Common myeloid progenitor, CD34-positive (primary cell): ENCODE measurements at places on chromosomes 11 and 22.
A peak's percentile ranks its signal among the peaks of the same experiment; 100 is the strongest.

- DNase-seq = no peak
Observed at GRCh38 chr11:95084509-95084908, 5.1 kb upstream of the ENDOD1 start.

GRCh38 chr11:120546312-120547205, 35.0 kb downstream of the GRIK4 start:
- DNase-seq = no peak

DNA sequence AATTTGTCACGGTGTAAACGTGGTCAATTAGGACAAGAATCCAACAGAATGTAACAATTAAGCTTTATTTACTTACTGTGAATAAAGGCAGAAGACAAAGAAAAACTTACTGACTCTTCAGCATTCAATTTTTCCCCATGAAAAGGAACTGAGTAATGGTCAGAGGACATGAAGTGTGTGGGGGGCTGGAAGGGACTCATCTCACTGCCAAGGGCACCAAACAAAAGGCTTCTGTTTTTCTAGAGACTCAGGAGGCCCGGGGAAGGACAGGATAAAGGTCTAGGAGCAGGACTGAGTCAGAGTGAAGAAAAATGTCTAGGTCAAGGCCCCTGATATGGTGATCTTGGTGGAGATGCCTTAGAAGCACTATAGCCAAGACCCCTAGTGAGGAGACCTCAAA, 564.2 kb upstream of the ANO5 start:
- DNase-seq = no peak

DNA sequence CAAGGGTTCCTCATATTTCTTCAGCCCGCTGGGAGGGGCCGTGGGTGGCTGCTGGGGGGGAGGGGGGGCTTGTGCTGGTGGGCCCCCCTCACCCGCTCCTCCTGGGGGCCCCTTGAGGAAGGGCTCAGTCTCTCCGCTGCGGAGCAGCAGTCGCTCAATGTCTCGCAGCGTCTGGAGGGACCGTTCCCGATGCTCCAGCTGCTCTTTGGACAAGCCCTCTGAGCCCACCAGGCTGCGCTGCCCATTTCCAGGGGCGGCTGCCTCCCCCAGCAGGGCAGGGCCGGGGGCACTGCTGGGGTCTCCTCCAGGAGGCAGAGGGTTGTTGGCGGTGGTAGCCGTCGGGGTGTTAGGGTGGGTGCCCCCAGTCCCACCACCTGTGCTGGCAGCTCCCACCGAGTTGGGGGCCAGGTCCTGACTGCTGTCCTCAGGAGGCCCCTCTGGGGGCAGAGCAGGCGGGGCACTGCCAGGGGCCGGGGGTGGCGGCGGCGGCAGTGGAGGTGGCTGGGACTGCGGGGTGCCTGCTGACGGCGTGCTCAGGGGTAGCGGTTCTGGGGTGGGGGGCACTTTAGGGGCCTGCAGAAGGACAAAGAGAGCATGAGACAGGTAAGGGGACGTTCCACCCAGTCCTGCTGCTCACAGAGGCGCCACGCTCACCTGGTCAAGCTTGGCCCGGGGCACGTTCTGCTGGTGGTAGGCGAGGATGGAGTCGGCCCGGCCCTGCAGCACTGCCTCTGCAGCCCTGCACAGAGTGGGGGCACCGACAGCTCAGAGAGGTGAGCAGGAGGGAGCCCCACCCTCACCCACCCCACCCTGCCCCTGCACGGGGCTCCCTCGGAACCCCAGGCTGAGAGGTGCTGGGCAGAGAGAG, 18.9 kb downstream of the CXCR5 start:
- DNase-seq = no peak

- DNase-seq = no peak
Observed at GRCh38 chr11:36247493-36247892, 41.7 kb downstream of the COMMD9 start.

- no peak for DNase-seq
Observed at GRCh38 chr11:11261629-11262028, 91.4 kb downstream of the CSNK2A3 start.

- DNase-seq = no peak
Observed at GRCh38 chr22:39405346-39406085, 5.9 kb downstream of the TAB1 start.

GRCh38 chr22:25203082-25203481, 3.4 kb downstream of the CRYBB3 start:
- DNase-seq = no peak

DNA sequence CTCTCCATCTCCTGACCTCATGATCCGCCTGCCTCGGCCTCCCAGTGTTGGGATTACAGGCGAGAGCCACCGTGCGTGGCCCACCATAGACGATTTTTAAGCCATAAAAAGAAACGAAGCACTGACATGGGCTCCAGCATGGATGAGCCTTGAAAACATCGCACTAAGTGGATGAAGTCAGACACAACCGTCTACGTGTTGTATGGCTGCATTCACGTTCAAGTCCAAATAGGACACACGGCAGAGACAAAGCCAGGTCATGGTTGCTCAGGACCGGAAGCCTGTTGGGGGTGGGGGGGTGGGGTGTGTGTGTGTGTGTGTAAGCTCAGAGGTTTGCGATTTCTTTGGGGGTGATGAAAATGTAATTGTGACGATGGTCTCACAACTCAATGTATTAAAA, 10.0 kb downstream of the RRP7A start:
- DNase-seq = no peak

GRCh38 chr22:27877501-27877900, 41.6 kb downstream of the PITPNB start:
- DNase-seq = peak; percentile 23

GRCh38 chr11:77438487-77438886, 35.4 kb downstream of the PAK1 start:
- no peak for DNase-seq

DNA sequence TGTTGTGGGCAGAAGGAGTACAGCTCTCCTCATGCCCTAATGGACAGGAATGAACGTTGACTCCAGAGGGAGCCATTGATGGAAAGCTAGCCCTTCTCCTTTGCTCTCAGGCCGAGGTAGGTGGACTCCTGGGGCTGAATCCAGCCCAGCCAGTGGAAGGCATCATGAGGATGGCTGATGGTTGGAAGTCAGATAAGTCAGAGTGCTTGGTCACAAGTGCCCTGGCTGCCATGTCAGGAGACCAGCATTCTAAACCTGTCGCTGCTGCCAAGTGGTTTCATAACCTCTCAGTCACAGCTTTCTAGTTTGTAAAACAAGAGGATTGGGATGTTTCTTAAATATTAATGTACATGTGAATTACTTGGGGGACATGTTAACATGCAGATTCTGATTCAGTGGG, 32.3 kb downstream of the PIWIL4 start:
- no peak for DNase-seq

GRCh38 chr22:22458896-22459588, 49.5 kb downstream of the ZNF280B start:
- DNase-seq = no peak

DNA sequence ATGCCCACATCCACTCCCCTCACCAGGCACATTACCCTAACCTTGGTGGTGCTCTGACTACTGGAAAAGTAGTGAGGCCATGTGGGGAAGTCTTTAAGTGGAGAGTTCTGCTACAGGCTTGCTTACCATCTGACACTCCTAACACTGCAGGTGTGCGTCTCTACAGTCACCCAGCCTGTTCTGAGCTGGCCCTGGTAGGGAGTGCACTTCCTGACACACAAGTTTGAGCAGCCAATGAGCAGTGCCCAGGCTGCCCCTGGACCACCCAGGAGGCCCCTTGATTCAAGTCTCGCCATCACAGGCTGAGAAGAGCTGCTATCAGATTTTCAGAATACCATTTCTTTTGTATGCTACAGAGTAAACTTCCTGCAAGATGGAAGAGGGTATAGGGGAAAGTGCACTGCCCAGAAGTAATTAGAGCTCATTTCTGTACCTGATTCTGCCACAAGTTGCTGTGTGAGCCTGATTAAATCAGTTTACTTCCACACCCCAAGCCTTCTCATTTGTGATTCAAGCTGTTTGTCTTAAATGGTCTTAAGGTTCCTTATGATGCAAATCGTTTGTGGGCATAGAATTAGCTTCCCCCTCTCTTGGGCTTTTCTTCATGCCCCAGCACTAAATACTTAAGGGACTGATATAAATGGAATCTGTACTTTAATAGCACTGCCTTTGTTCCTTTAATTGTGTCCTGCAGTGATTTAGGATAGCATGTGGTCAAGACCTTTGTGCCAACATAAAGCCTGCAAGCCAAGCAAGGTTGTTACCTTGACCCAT, 22.2 kb downstream of the OPCML start:
- DNase-seq = no peak

GRCh38 chr22:42905217-42905616, 48.1 kb upstream of the ARFGAP3 start:
- DNase-seq = no peak

GRCh38 chr11:121581607-121582006, 128.8 kb upstream of the SORL1-AS1 start:
- DNase-seq = no peak

GRCh38 chr11:2701230-2701629, 1.4 kb upstream of the KCNQ1OT1 start:
- DNase-seq = no peak

GRCh38 chr11:63837739-63838138, 1.2 kb upstream of the MARK2 start:
- no peak for DNase-seq

DNA sequence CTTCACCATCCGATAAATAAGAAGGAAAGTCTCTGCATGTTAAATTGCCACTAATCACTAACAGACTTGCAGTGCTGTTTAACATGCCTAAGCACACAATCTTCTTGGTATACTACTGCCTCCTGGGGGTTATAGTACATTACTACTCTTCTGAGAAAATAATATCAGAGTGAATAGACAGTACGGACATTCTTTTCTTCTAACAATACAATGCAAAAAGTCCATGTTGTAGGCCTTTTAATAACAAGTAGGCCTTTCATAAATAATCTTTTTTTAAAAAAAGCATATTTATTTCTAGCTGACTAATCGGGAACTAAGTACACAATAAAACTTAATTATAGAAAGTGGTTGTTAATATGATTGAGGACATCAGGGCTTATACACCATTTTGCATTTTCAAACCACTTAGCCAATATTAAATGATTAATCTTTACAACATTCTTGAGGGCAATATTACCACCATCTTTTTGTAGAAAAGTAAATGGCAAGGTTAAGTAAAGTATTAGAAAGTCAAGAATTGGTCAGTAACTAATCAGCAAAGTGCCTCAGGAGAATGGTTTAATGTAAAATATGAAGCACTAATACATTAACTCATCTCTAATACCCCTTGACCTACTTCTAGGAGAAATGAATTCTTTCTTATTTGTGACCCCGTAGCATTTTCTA, 84.7 kb downstream of the TTC28 start:
- peak; percentile 80 for DNase-seq

GRCh38 chr11:94312339-94312738, 8.0 kb downstream of the IZUMO1R start:
- DNase-seq = no peak

- DNase-seq = no peak
Observed at GRCh38 chr11:6402561-6402981, 12.3 kb downstream of the SMPD1 start.

DNA sequence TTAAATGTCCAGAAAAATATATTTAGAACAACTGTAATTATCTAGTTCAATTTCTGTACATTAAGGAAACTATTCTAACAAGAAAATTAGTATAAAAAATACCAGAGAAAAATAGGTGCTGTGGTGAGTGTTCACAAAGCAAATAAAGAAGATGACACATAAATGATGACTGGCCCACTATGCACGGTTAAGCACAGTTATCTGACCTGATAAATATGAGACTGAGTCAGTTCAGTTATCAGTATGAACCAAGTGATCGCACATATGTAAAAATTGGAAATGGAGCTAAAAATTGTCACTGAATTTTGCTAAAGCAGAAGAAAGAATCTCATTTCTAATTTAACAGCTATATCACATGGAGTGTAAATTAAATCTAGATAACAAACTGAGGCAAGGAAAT, 18.8 kb upstream of the MAML2 start:
- DNase-seq = no peak

- no peak for DNase-seq
Observed at GRCh38 chr11:57485217-57485990, 25.1 kb downstream of the RTN4RL2 start.

GRCh38 chr11:18493310-18493709, 33.4 kb downstream of the TSG101 start:
- DNase-seq = no peak

- DNase-seq = peak; percentile 54
Observed at GRCh38 chr11:44066732-44067141, 667 bp downstream of the ACCS start.

GRCh38 chr22:29744902-29745301, 21.9 kb downstream of the ZMAT5 start:
- no peak for DNase-seq

DNA sequence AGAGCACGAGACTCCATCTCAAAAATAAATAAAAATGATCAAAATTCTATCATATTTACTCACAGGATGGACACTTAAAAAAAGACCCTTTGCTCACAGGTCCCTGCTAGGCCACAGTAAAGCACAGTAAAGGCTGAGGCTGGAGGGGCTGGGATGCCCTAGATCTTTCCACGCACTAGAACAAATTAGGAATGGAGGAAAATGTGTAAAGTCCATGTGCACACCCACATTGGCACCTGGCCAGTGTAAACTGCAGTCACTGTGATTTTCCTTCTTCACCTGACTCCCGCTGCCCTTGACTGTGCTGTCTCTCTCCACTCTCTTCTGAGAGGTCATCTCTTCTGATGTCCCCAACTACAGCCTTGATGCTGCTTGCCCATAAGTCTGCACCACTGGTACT, 195.5 kb downstream of the EFCAB6 start:
- DNase-seq = no peak

- no peak for DNase-seq
Observed at GRCh38 chr22:28053896-28054818, 135.1 kb upstream of the PITPNB start.

GRCh38 chr11:47101406-47101805, 75.3 kb downstream of the ARFGAP2 start:
- DNase-seq = peak; percentile 15

DNA sequence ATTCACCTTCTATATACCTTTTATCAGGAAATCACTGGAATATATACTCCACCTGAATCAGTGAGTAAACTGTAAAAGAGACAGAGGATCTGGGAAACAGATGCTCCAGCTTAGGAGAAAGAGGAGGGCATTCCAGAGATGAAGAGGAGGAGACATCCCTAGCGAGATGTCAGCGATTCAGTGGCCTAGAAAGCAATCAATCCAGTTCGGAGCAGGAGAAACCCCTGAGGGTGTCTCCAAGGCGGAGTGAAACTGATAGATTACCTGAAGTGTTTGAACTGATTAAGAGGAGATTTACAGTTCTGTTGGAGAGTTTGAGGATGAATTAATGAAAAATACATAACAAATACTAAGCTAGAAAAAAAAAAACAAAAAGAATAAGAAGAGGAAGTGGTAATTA, 24.5 kb upstream of the TNRC6B start:
- no peak for DNase-seq

GRCh38 chr11:128784059-128784804, 82.9 kb downstream of the KCNJ1 start:
- DNase-seq = no peak

- no peak for DNase-seq
Observed at GRCh38 chr11:35997902-35998520, 54.1 kb downstream of the LDLRAD3 start.

- DNase-seq = no peak
Observed at GRCh38 chr11:64343767-64344559, 4.0 kb downstream of the CCDC88B start.
